ENCODE measurements at places on chromosomes 11 and 22.

GRCh38 chr11:103085758-103086365 lies 6.1 kb downstream of the DCUN1D5 start:
- DNase-seq = no peak

DNA sequence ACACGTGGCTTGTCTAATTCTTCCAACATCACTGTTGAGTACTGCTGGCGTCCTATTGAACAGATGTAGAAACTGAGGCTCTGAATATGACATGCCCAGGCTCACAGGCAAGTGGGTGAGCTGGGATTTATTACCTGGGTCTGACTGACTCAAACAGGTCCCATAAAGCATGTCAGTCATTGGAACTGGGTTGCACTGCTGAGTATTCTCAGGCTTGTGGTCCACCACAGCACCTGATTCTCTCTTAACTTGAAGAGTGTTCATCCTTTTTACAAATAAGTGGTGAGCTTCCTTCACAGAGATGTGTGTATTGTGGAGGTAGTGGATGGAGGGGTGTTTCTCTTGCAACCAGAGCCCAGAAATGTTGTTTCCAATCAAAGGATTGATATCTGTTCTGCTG lies 44.5 kb downstream of the SC5D start:
- DNase-seq = no peak

DNA sequence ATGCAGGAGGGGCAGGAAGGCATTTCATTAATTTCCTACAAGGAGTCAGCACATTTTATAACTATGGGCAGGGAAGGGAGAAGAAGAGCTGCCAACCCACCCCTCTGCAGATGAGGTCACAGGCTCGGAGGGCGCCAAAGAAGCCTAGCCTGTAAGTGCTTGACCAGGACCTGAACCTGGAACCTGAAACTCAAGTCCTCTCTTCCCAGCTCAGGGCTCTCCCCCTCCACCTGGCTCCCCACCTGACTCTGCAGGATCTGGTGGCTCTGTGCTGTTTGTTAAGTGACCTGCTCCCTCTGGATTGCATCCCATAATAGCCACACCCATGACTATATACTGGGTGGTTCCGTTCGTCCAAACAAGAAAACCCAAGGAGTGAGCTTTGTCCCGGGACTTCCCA lies 27.3 kb downstream of the SCGB1A1 start:
- no peak for DNase-seq

- DNase-seq = no peak
Measured at GRCh38 chr11:17544181-17544622, at the start of gene USH1C. TSS of gene USH1C (minus strand) at chr11:17544416. CDS start at chr11:17544307, 109 bp downstream.

GRCh38 chr11:11782532-11783110 lies 59.2 kb upstream of the USP47 start:
- DNase-seq = no peak

GRCh38 chr22:37230673-37231405 lies 13.2 kb downstream of the RAC2 start:
- no peak for DNase-seq

- DNase-seq = no peak
Measured at GRCh38 chr22:45968751-45969413, 8.1 kb downstream of the WNT7B start.

- no peak for DNase-seq
Measured at GRCh38 chr22:32781695-32782094, 19.8 kb upstream of the TIMP3 start.

DNA sequence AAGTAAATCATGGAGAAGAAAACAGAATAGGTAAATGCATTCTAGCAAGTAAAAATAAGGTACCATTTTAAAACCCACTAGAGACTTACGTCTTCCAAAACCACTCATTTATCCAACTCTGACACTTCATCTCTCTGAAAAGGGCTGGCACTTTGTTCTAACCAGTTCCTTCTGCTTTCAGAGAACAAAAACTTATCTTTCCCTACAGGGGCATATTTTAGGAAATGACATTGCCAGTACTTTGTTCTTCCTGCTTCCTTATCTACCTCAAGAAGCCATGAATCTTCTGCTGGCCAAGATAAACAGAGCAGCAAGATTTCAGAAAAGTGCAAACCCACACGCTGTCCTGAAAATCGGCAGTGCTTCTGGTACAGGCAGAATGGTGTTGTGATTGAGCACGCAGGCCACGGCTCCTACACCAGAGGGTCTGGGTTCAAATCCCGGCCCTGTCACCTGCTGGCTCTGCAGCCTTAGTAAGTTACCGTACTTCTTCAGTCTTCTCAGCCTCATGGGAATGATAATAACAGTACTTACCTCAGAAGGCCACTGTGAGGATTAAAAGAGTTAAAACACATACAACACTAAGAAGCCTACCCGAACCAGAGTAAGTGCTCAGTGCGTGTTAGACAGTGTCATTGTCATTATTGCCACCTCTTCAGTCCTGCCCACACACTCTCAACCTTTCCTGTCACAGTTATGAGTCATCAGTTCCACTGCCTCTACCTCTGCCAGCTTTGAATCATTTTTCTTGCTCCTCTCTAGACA lies 11.0 kb downstream of the MPZL3 start:
- DNase-seq = peak; percentile 98

GRCh38 chr11:111736181-111736590 lies 30.0 kb downstream of the PPP2R1B start:
- no peak for DNase-seq

DNA sequence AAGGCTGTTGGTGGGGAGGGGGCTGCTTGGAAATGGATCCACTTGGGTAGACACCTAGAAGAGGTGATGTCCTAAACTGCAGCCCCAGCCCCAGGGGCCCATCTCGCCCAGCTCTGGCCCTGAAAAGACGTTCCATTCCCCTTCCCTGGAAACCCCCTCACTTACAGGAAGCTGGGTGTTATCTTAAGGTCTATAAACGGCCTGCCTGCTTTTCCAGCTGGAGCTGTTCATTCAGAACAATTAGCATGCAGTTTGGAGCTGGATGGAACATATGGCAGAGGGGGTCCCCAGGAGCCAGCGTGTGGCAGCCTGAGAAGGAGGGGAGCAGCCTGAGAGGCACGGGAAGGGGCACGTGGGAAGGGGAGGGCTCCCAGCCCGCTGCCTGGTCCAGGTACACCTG lies 139.6 kb downstream of the PKNOX2 start:
- DNase-seq = no peak

DNA sequence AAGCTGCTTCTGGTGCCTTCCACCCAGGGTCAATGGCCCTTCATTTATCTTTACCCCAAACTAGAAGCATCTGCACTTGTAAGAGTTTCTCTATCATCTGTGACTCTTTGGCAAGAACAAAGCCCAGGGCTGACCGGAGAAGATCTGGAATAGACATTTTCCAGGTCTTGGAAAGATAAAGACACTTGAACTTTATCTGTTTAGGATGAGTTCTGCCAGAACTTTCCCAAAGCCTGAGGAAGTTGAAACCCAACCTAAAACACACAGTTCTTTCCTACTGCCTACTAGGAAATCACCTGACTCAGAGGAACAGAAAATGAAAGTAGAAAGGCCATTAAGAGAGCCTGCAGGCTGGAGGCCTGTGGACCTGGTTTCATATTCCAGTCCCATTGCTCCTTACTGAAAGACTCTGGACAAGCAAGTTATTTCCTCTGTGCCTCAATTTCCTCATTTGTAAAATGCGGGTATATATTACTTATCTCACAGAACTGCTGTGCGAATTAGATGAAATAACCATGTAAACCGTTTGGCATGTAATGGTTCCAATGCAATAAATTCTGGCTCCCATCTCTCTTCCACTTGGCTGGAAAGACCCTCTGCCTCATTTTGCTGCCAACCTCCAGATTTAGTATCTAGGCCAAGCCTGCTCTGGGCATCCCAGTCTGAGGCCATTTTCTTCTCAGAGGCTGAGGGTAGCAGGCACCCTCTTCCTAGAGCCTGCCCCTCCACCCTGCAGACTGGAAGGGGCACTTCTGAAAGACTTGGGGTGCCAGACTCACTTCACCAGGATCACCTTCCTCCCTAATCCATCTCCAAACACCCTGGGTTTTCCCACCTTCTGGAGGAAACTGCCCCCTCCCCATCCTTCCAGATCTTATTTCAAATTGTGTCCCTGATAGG lies 1.2 kb downstream of the UBE2L6 start:
- peak; percentile 55 for DNase-seq

DNA sequence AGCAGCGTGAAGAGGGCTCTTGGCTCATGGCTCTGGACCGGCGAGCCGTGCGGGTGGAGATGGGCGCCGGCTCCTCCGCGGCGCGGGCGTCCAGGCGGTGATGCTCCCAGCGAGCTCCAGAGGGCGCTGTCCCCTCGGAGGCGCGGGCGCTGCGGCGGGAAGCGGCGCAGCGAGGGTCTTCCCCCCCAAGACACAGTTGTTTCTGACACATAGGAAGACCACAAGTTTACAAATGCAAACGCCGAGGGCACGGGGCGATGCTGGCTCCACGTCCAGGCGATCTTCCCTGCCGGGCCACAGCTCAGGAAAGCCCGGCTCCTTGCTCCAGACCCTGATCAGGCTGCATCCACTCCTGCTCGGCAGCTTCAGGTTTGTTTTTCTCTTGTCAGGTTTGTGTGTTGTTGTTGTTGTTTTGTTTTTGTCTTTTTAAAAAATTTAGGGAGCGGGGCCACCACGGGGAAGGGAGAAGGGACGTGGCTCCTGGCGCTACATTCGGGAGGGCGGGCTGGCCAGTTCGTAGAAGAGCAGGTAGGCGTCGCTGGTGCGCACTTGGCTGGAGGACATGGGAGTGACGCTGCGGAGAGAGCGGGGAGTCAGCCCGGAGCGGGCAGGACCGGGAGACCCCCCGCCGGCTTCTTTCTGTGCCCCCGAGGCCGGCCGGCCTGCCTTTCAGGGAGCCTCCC lies 10.0 kb upstream of the MFRP start:
- DNase-seq = peak; percentile 78

- DNase-seq = no peak
Measured at GRCh38 chr11:41845066-41845465, 385.6 kb upstream of the LRRC4C start.

DNA sequence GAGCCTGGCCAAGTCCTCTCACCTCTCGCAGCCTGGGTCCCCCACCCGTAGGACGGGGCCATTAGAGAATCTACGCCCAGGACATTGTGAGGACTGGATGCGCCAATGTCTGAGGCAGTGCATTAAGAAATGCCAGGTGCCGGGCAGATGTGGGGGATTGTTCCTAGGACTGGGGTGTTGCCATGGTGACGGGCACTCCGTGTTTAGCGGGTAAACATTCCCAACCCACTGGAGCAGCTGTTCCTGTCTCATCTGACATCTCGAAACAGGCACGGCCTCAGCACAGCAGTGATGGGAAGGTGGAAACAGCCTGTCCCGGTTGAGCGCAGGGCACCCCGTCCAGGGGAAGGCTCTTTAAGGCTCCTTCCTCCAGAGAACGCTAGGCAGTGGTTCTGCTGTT lies 99.6 kb upstream of the RTL6 start:
- no peak for DNase-seq

DNA sequence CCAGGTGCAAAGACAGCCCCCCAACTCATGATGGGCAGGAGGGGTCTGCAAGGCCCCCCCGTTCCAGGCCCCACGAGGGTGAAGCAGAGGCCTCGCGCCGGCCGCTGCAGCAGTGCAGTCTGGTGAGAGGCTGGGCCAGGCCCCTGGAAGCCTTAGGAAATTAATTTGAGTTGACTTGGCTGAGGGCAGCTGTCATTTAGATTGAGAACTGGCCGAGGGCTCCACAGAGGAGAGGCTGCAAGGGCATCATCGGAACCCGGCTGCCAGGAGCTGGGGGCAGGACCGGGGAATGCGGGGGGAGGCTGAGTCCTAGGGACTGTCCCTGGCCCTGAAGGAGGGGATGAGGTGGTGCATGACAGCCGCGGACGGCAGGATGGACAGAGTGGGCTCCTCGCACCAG lies 39.9 kb downstream of the MN1 start:
- DNase-seq = no peak

DNA sequence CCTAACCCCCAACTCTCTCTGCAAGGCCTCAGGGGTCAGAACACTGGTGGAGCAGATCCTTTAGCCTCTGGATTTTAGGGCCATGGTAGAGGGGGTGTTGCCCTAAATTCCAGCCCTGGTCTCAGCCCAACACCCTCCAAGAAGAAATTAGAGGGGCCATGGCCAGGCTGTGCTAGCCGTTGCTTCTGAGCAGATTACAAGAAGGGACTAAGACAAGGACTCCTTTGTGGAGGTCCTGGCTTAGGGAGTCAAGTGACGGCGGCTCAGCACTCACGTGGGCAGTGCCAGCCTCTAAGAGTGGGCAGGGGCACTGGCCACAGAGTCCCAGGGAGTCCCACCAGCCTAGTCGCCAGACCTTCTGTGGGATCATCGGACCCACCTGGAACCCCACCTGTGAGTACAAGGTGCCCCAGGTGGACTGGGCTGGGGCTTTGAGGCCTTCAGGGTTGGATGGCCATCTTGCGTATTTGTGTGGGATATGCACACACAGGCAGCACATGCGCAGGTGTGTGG lies at the start of gene BEST1:
TSS of gene BEST1 (plus strand) at position 317 of the 513 bp plus-strand sequence. CDS start 1,456 bp downstream, outside the sequence.
- no peak for DNase-seq

DNA sequence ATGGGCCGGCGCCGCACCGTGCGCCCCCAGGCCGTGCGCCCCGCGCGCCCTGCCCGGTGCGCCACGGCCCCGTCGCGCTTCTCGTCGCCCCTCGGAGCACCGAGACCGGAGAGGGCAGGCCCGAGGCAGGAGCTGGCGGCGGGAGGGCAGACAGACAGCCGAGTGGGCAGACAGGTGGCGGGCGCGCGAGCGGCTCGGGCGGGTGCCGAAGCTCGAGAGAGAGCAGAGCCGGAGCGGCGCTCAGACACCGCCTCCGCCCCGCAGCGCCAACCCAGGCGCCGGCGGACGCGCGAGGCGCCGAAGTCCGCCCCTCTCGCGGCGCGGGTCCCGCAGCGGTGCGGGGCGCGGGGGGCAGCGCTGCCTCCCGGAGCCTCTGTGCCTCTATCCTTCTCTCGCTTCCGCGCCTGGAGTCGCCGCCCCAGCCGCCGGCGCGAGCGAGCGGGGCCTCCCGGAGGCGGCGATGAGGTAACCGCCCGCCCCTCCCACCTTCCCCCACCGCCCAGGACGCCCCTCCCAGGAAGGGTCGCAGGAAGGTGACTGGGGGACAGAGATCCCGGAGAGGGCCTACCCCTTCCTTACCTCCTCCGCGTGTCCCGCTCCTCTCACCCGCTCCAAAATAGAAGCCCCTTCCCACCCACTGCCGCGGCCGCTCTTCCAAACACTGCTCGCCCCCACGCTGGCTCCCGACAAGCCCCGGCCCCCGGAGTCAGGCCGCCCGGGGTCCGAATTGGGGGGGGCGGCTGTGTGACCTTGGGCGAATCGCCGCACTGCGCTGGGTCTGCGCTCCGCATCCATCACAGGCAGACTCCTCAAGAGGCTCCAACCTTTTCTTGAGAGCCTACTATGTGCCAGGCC lies at the start of gene RASL10A:
TSS of gene RASL10A (minus strand) at position 412 of the 855 bp plus-strand sequence. CDS start 451 bp downstream, outside the sequence.
- DNase-seq = no peak

DNA sequence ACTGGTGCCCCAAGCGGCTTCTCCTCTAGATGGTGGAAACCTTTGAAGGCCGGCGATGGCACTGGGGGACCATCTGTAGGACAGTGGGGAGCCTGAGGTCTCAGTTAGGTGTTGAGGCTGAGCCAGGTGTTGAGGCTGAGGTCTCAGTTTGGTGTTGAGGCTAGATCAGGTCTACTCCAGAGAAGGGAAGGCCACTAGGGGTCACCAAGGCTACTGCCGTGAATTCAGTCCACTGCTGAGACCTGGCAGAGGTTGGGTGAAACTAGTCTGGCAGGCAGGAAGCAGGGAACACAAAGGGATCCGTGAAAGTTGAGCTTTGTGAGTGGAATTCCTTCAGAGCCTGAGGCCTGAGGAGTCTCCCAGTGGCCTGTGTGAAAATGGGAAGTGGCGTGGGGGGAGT lies 123.8 kb upstream of the FGF3 start:
- DNase-seq = no peak

- no peak for DNase-seq
Measured at GRCh38 chr11:124788521-124788920, 11.7 kb downstream of the MSANTD2 start.

All from KBM-7 (cell line).